ENCODE measurements at places on chromosomes 7 and 10.
A peak's percentile ranks its signal among the peaks of the same experiment; 100 is the strongest.

DNA sequence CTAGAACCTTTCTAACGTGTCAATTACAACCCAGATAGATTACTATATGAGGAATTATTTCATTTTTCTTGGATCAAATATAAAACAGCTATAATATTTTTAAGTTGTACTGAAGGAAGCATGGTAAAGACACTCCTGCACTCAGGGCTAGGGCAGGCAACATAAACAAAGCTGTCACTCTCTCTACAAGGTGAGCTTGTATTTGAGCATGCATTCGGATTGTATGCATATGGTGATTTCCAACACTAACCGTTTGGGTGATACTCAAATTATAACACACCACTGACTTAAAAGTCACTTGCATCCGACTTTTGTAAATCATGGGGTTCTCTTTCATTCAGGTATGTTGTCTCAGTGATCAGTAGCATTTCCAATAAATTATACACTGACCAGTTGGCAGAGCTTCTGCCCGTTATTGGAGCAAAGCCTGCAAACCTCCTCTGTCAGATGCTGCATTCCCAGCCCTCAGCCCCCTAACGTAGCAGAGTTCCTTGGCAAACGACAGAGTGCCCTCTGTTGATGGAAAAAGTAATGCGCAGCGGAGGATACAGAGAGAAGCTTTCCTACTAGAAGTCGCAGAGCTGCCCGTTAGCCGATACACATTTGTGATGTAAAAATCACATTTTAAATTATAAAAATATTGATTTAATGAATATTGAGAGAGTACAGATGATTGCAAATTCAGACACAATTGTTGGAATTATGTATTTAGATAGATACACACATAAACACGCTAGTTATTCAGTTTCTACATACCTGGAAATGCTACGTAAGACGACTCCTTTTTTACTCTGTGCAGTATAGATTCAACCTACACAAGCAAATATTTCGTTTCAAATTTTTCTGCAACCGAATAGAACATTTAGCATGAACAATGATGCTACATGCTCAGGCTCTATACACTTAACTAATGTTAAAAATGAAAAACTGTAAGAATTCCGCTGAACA lies 173.9 kb upstream of the SP4 start:
- DNase-seq, result peak; percentile 39

GRCh38 chr10:92420546-92421275 lies 129.7 kb downstream of the MARCHF5 start:
- no peak for DNase-seq

- no peak for DNase-seq
Measured at GRCh38 chr10:20954519-20954918, 57.4 kb upstream of the NEBL start.

DNA sequence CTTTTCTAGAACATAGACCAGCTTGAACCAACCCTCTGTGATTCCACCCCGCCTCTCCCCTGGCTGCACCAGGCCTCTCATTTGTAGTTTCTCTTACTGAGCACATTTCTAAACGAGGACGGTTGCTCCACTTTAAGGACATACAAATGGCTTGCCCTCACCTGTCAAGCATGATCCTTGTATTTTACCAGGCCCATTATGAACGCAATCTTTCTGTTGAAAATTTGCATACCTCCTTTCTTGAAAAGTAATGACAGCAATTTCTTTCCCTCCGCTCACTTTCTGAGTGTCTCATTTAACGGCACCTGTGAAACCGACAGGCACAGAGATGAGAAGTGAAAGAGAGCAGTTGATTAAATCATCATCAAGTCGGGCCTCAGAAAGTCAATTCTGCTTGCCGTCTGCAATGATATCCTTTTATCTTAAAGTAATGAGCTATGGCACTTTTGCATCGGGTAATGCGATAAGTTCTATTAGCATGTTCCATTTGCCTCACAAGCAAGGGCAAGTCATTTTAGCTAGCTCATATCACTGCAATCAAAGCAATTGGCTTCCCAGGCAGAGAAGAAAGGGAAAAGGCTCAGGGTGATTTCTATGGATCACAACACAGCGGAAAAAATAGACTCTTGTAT lies 705.6 kb upstream of the GALNT17 start:
- no peak for DNase-seq

DNA sequence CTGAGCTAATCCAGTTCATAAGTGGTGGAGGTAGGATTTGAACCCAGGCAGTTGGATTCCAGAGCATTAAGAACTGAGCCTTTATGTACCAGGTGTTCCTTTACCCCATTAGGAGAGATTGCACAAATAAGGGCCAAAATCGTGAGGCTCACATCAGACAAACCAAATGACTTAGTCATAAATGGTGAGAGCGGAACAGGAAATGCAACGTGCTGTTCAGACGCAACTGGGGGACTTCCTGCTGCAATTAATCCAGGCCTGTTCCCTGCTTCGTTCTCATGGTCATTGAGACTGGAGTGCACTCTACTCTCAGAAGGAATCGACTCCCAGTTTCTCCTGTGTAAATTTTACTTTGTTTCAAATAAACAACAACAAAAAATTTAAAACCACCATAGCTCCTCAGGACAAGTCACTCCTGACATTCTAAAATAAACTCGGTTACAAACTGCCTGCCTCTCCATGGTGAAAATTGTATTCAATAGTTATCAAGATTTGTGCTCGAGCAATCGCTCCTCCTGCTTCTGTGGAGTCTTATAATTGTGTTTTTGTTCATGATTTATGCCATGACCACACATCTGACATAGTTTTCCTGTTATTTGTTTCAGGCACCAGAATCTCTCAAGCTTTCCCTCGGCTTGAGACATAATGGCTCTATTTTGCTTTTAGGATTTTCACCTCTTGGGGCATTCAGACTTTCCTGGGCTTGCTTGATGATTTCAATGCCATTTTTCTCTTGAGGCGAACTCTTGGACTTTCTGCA lies 115.3 kb upstream of the BMPER start:
- peak; percentile 18 for DNase-seq

DNA sequence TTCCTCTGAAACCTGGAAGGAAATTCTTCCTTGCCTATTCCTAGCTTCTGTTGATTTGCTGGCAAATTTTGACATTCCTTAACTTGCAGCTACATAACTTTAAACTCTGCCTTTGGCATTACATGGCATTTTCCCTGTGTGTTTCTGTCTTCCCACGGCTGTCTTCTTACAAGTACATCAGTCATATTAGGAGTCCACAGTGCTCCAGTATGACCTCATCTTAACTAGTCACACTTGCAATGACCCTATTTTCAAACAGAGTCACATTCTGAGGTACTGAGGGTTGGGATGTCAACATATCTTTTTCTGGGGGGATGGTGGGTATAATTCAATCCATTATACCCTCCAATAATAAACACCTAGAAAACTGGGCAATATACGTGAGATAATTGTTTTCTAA lies 37.4 kb upstream of the EPHB6 start:
- peak; percentile 30 for DNase-seq

DNA sequence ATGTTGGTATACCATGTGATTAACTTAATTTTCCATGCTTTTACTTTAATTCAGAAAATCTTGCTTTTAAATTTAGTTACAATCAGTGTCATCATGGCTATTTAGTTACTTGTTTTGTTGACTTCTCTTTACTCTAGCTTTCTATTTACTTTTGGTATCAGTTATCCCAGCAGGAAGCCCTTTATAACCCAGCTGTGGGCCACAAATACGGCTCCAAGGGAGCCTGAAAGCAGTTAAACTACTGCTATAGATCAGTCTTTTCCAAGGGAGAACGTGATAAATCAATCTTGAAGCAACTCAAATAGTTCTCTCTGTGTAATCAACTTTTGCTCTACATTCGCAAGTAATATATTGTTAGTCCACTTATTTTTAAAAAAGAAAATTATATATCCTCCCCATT lies 287.4 kb downstream of the CACNA2D1 start:
- no peak for DNase-seq

GRCh38 chr7:10076660-10077300 lies 896.9 kb upstream of the PHF14 start:
- no peak for DNase-seq

DNA sequence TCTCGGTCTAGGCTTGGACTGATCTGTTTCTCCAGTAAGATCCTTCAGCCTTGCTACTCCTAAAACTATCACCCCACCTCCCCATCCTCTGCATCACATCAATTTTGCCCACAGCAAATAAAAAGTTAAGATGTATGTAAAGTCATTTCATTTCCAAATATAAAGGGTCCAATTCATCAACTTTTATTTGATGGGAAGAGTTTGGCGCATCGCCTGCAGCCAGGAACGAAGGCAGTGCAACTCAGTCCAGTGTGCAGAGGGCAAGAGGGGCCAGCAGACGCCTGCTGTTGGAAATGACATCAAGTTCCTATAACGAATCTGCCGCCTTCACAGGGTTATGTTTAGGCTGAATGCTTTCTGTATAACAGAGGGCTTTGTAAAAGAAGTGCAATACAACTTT lies 97.0 kb downstream of the SVIL start:
- DNase-seq, result no peak

DNA sequence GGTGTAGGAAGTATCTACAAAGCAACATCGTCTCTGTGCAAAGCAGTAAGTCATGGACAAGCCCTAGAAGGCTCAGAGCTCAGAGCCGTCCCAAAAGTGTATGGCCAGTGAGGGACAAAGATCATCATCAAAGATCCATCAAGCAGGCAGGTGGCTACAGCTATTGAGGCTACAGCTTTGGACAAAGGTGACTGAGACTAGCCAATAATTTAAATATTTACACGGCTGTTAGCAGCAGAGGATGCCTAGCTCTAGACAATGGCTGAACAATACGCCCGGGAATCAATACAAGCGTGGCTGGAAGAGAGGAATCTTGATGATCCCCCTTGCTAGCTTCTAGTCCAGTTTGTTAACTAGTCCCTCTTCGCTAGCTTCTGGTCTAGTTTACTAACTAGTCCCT lies 17.9 kb downstream of the NMT2 start:
- DNase-seq, result no peak

- peak; percentile 60 for DNase-seq
Measured at GRCh38 chr10:3886191-3886590, 101.2 kb upstream of the KLF6 start.

GRCh38 chr10:87510025-87510424 lies 5.3 kb downstream of the MINPP1 start:
- no peak for DNase-seq

- no peak for DNase-seq
Measured at GRCh38 chr10:43194266-43194665, 56.0 kb downstream of the CSGALNACT2 start.

GRCh38 chr10:14453593-14453992 lies 122.9 kb upstream of the FRMD4A start:
- no peak for DNase-seq

DNA sequence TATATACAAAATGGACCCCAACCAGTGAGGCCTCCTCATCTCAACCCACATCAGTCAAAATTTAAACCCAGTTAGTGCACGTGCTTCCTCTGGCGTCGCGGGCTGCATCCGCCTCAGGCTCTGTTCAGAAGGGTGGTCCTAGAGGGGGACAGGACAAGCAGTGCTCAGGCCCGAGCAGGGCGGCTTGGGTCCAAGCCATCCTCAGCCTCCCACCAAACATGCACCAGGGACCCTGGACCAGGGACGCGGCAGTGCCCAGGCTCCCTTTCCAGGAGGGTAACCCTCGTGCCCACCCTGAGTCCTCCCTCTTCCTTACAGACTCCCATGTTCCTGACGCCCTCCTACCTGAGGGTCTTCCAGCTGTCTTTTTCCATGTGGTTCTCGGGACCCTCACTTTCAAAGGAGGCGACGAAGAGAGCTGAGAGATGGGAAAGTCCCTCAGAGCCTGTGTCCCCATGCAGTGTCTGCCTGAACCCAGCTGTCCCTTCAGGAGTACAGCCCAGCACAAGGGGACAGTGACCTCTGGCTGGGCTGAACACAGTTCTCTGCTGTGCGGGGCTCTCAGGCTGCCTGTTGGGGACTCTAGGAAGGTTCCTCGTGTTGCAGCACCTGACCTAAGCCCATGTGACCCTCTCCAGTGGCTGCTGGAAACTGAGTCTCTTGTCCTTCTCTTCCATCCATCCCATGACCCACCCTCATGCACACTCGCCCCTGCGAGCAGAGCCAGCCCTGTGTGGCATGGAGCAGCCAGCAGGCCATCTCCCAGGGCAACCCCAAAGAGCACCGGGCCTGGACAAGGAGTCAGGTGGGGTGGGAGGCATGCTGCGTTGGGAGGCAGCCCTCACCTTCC lies 58.1 kb downstream of the CSGALNACT2 start:
- no peak for DNase-seq

DNA sequence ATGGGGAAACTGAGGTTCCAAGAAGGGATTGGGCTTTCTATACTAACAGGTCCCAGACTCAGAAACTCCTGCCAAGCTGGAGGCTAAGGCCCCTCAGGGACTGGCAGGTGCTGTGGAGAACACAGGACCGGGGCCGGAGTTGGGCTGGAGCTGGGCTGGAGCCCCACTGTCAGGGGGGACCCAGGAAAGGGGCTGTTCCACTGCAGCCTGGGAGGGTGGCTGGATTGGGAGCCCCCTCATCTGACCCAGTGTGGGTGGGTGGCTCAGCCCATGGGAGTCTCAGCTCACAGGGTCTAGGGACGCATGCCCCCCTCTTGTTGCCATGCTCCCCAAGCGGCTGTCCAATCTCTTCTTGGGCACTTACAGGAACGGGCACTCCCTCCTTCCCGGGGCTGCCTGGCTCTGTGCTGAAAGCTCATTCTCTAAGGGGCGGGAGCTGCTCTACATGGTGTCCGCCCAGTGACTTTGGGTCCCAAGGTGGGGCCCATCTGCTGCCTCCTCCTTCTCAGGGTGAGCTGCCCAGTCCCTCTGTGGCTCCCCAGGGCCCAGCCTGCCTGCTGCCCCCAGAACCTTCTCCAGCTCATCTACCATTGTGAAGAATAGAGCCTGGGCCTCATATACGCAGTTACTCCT lies 126.5 kb downstream of the MYL10 start:
- no peak for DNase-seq

All from fibroblast of skin of back (primary cell).